ENCODE measurements at places on chromosomes 3 and 15. TPM values are rescaled to one million over a fixed set of nuclear protein-coding genes. Genes with fewer than 3 reads are reported as not detected.

The SYNPR gene
- not detected for total RNA-seq

GRCh38 chr3:12148183-12148940 lies 10.3 kb downstream of the TIMP4 start:
- no peak for DNase-seq
- no peaks in the 10 kb centered on the region for H3K36me3 ChIP-seq
- no peak overlapping the region for H3K27ac ChIP-seq

GRCh38 chr15:58064980-58065444 lies 499 bp downstream of the ALDH1A2 start:
- no peak overlapping the region for H3K27ac ChIP-seq
- H3K4me1 ChIP-seq, result peaks cover 13% of the 10 kb centered on the region
- no peaks in the 10 kb centered on the region for H3K36me3 ChIP-seq
- DNase-seq, result peak; percentile 3

DNA sequence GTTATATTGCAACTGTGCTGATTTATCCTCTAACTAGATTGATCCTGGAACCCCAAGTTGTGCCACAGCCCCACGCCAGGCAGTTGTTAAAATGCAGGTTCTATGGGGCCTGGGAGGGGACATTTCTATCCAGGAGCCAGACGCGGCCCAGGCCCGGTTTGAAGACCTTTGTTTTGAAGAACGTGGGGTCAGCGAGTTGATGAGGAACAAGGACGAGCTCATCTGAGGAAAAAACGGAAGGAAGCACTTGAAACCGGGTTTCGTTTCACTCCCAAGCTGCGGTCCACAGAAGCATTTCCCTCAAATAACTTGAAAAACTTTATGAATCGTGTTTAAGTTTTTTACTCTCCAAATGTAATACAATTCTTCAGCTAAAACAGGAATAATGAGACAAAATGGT lies 76.4 kb downstream of the CHSY1 start:
- H3K4me3 ChIP-seq, result no peak overlapping the region
- peaks cover 13% of the 10 kb centered on the region for H3K36me3 ChIP-seq
- H3K27me3 ChIP-seq, result no peaks in the 10 kb centered on the region

DNA sequence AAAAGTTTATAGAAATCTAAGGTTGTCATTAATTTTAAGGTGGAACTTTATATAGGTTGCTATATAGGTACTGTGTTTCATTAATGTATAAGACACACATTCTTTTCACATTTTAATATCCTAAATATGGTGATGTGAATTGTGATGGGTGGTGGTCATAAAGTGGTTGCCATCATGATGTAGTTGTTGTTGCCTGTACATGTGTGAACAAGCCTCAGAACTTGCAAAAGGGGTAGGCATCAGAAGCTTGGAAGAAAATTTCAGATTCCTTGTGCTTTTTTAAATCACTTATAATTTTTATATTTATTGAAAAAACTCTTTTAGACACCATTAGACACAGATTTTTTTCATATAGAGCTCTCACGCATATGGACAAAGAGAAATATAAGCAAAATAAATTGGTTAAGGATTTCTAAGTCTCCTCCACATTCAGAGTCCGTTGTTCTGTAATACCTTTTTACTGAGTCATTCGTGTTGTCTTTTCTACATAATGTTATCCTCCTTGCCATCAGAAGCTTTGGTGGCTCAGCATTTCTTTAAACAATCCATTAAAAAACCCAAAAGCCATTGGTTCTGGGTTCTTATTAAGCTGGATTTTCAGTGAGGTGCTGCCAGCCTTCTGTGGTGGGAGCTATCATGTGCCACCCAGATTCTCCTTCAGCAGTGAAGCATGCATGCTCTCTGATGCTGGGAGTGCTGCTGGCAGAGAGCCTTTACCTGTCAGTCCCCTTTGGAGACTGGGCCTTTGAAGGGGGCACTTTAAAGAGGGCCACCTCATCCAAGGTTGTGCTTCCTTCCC lies 140.4 kb upstream of the GALNT15 start:
- no peaks in the 10 kb centered on the region for H3K4me1 ChIP-seq
- no peaks in the 10 kb centered on the region for H3K36me3 ChIP-seq
- no peak overlapping the region for H3K27ac ChIP-seq
- no peak for DNase-seq

DNA sequence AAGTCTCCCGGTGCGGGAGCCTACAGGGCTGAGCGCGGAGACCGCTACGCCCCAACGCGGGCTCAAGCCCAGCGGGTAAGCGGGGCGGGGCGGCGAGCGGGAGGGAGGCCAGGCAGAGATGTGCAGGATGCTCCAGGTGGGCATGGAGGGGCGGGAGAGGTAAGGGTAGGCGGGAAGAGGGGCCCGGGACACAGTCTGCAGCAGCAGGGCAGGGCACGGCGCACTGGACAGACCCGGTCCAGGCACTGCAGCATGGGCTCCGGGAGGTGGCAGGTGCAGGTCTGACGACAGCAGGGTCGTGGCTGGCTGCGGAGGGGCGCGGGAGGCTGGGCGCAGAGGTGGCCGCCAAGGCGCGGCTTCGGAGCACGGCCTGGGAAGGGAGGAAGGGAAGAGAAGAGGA lies 102.8 kb downstream of the GABRB3 start:
- H3K4me3 ChIP-seq, result no peak overlapping the region
- no peak overlapping the region for H3K27ac ChIP-seq
- H3K4me1 ChIP-seq, result no peaks in the 10 kb centered on the region
- no peaks in the 10 kb centered on the region for H3K27me3 ChIP-seq
- no peaks in the 10 kb centered on the region for H3K36me3 ChIP-seq

The NTRK3 gene
- 8.9 TPM for total RNA-seq

DNA sequence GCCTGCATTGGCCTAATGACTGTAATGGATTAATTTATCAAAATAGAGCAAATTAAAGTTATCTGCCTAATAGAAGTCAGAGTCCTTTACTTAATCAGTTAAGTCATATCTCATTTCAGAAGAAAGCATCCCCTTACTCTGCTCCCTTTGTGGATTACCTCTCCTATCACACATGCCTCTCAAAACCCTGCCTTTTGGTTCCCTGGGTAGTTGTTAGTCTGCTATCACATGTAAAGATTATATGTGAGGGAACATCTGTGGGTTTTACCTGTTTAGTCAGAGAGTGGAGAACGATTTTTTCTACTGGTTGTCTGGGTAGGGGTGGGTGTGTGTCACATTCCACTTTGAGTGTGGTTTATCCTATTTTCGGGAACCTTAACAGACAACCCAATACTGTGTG lies 16.4 kb downstream of the UBE2E2 start:
- H3K27me3 ChIP-seq, result no peaks in the 10 kb centered on the region
- H3K4me1 ChIP-seq, result peaks cover 13% of the 10 kb centered on the region
- H3K36me3 ChIP-seq, result peaks cover 10% of the 10 kb centered on the region
- DNase-seq, result no peak
- no peak overlapping the region for H3K27ac ChIP-seq
- H3K4me3 ChIP-seq, result no peak overlapping the region

The CX3CR1 gene
- total RNA-seq, result 0.79 TPM

GRCh38 chr3:111314898-111315297 lies 227.1 kb upstream of the CD96 start:
- no peaks in the 10 kb centered on the region for H3K36me3 ChIP-seq
- H3K4me1 ChIP-seq, result peaks cover 4% of the 10 kb centered on the region
- no peaks in the 10 kb centered on the region for H3K27me3 ChIP-seq

GRCh38 chr15:93298901-93299300 lies 209.9 kb upstream of the RGMA start:
- no peak overlapping the region for H3K27ac ChIP-seq
- no peak overlapping the region for H3K4me3 ChIP-seq
- DNase-seq, result no peak
- no peaks in the 10 kb centered on the region for H3K27me3 ChIP-seq

GRCh38 chr15:47485419-47485818 lies 231.9 kb upstream of the SEMA6D start:
- DNase-seq, result no peak
- H3K4me3 ChIP-seq, result no peak overlapping the region
- H3K4me1 ChIP-seq, result no peaks in the 10 kb centered on the region
- no peaks in the 10 kb centered on the region for H3K27me3 ChIP-seq
- no peak overlapping the region for H3K27ac ChIP-seq
- H3K36me3 ChIP-seq, result no peaks in the 10 kb centered on the region

DNA sequence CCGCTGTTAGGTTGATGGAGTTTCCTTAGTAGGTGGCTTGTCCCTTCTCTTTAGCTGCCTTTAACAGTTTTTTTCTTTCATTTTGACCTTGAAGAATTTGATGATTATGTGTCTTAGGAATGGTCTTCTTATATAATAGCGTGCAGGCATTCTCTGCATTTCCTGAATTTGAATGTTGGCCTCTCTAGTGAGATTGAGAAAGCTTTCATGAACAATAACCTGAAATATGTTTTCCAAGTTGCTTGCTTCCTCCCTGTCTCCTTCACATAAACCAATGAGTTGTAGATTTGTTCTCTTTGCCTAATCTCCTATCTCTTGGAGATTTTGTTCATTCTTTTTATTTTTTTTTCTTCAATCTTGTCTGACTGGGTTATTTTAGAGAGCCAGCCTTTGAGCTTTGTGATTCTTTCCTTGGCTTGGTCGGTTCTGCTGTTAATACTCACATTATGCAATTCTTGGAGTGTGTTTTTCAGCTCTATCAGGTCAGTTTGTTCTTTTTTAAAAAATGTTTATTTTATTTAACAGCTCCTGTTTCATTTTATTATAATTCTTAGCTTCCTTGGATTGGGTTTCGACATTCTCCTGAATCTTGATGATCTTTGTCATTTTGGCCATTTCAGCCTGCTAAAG lies 627.9 kb downstream of the SI start:
- H3K36me3 ChIP-seq, result no peaks in the 10 kb centered on the region
- H3K27ac ChIP-seq, result no peak overlapping the region
- no peak overlapping the region for H3K4me3 ChIP-seq
- H3K4me1 ChIP-seq, result no peaks in the 10 kb centered on the region
- no peaks in the 10 kb centered on the region for H3K27me3 ChIP-seq
- DNase-seq, result no peak

DNA sequence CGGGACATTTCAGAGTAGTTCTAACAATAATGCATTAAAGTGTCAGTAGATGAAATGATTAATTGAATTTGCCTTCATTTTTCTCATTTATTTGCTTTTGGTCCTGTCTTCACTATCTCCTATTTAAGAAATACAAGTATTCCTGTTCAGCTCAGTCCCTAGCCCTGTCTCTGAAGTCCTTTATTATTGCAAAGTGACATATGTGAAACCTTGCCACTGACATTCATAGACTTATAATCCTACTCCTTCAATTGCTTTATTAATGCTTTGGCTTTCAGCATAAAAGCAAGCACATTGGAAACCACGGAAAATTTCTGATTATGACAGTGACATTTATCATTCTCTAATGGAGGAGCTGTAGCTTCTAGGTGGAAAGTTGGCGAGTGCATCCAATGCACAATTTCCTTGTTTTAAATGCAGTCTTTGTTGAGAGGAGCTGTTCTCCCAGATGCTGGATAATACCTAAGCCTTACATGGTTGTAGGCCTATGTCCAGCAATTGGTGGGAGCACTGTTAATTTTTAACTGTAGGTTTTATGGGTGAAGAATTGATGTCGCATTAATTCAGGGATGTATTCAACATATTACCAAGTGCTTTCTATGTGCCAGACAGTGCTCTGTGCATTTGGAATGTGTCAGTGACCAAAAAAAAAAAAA lies 337.8 kb downstream of the FEZF2 start:
- peaks cover 10% of the 10 kb centered on the region for H3K27me3 ChIP-seq
- H3K4me3 ChIP-seq, result no peak overlapping the region
- H3K36me3 ChIP-seq, result no peaks in the 10 kb centered on the region
- H3K27ac ChIP-seq, result no peak overlapping the region
- no peak for DNase-seq

The GPR87 gene
- 2.2 TPM for total RNA-seq

DNA sequence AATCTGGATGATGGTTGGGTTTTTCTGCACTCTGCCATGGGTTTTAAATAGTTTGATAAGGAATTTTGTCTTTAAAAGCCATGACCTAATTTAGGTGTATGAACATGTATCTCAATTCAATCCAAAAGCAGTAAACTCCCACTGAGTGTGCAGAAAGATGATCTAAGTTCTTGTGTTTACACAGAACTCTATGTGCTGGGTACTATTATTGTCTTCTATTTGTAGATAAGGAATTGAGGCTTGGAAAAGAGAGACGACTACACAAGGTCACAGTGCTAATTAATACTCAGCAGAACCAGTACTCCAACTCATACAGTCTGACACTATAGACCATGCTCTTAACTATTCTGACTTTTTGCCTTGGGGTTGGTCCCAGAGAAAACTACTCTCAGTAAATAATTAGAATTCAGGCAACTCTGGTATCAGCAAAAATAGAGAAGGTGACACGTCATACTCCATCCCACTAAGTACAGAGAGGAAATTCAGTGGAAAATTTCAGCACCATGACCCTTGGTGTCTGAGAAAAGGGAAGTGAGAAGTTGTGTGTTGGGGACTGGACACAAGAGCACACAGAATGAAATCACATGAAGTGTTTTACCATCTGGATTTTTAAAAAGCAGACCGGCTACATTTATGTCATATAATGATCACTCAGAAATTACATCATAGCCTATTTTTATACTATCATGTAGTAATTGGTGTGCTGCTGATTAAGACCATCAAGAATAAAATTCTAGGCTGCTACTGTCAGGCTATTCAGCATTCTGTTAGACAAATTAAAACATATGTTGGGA lies 18.3 kb upstream of the MYH15 start:
- H3K27ac ChIP-seq, result no peak overlapping the region
- H3K36me3 ChIP-seq, result no peaks in the 10 kb centered on the region
- no peaks in the 10 kb centered on the region for H3K4me1 ChIP-seq
- H3K4me3 ChIP-seq, result no peak overlapping the region

- no peak for DNase-seq
- H3K27ac ChIP-seq, result no peak overlapping the region
- H3K36me3 ChIP-seq, result no peaks in the 10 kb centered on the region
Measured at GRCh38 chr15:87804451-87804850, 452.1 kb downstream of the NTRK3 start.

The ASTE1 gene
- total RNA-seq, result 10.8 TPM

The MME gene
- not detected for total RNA-seq

DNA sequence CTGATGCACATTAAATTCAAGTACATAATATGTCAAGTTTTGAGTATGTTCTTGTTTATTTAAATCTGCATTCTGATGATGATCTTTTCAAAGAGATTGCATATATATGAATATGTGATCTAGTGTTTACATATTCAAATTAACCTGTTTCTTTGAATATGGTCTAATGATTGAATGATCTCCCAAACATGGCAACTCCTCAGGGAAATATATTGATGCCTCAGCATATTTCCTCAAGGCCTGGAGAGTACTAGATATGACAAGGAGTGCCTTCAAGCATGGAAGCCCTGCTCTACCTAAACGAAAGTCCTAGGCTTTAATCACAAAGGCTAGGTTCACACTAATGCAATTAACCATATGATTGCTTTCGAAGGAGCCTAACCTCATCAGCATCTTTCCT lies 532.8 kb downstream of the ZIC1 start:
- H3K36me3 ChIP-seq, result no peaks in the 10 kb centered on the region
- H3K4me3 ChIP-seq, result no peak overlapping the region
- DNase-seq, result no peak

- no peaks in the 10 kb centered on the region for H3K27me3 ChIP-seq
- H3K4me3 ChIP-seq, result no peak overlapping the region
- H3K27ac ChIP-seq, result no peak overlapping the region
- peaks cover 2% of the 10 kb centered on the region for H3K36me3 ChIP-seq
- DNase-seq, result no peak
Measured at GRCh38 chr3:78268716-78269668, 1229.1 kb downstream of the ROBO2 start.

All from activated T-cell treated with anti-CD3 and anti-CD28 coated beads, Interleukin-2, amount 50 U/mL, for 72 hours (primary cell).